Sigmoid colon (tissue), 7 donors: ENCODE measurements at places on chromosomes 1 and 21. TPM values are rescaled to one million over a fixed set of nuclear protein-coding genes. Genes with fewer than 3 reads are reported as not detected.
A peak's percentile ranks its signal among the peaks of the same experiment; 100 is the strongest.

Gene MTOR
- total RNA-seq = 34.9 TPM

Gene PLCH2
- total RNA-seq = 0.54 TPM

- H3K4me3 ChIP-seq = no peak overlapping the region
- no peaks in the 10 kb centered on the region for H3K27me3 ChIP-seq
- no peaks in the 10 kb centered on the region for H3K4me1 ChIP-seq
- no peaks in the 10 kb centered on the region for H3K36me3 ChIP-seq
Observed at GRCh38 chr1:74343216-74343615, 108.0 kb downstream of the TNNI3K start.

DNA sequence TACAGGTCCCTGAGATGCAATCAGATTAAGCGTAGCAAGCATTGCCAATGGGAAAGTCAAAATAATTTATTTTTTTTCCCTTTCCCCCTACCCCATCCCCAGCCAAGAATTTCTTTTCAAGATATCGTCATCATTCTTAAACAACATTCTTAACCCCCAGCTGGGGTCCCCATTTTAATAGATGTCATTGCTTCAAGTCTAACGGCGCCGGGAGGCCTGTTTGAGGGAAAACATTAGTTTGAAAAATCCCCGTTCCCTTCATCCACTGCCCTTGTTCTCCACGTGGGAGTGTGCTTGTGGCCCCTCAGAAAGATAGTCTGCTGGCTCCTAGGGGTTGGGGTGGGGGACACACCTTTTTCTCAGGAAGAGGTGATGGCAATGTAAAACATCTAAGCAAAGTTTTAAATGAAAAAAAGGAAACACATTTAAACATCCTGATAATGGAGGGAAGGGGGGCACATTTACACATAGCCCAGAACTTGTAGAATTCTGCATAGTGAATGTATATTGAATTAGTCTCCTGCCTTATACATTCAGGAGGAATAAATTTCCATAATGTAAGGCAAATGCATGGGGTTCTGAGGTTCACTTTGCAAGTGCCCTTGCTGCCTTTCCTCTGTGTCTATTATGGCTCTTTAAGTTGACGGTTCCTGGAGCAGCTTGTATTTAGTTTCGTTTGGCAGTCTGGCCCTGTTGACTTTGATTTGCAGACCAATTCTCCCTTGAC lies 6.8 kb downstream of the TRNP1 start:
- no peaks in the 10 kb centered on the region for H3K36me3 ChIP-seq
- H3K27me3 ChIP-seq = no peaks in the 10 kb centered on the region
- DNase-seq = no peak
- H3K4me1 ChIP-seq = peaks cover 95% of the 10 kb centered on the region
- no peak overlapping the region for H3K4me3 ChIP-seq

DNA sequence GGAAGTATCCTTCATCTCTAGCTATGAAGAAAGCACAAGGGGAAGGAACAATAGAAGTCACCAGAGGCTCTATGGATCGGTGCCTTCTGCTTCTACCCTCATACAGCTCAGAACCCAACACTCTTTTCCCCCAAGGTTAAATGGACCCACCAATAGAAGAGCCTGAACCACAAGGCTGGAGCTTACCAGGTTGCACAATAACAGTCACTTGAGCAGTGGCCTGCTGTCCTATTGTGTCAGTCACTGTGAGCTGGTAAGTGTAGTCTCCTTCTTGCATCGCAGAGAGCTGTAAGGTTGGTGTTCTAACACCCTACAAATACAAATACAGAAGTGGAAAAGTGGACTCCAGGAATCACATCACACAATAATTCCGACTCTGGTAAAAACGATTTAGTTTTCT lies 103.0 kb downstream of the KIAA0319L start:
- peaks cover 35% of the 10 kb centered on the region for H3K4me1 ChIP-seq
- peaks cover 7% of the 10 kb centered on the region for H3K36me3 ChIP-seq
- H3K27ac ChIP-seq = peak overlapping the region; percentile 38
- DNase-seq = no peak
- H3K27me3 ChIP-seq = no peaks in the 10 kb centered on the region

DNA sequence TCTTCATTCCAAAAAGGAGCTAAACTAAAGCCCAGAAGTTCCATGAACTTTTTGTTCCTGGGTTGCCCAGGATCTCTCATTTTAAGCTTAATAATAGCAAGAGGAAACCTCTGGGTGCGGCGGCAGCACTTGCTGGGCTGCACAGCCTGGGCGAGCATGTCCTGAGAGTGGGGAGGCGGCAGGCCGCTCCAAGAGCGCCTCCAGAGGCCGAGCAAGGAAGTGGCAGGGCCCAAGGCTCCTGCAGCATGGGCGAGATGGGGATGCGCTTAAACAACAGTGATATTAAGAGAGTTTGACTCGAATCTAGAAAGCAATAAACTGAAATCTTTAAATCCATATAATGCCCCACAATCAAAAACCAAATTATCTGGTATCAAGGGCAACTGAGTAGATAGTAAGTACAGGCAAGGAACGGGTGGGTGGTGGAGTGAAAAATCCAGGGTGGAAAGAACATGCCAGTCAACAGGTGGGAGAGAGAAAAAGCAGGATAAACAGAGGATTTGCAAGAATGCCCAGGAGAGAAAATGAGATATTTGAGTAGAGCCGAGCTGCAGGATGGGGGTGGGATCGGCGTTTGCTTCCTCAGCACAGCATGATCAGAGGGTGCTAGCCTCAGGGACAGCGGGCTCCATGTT lies 14.1 kb upstream of the TNR start:
- no peak overlapping the region for H3K4me3 ChIP-seq
- no peak overlapping the region for H3K27ac ChIP-seq
- no peaks in the 10 kb centered on the region for H3K27me3 ChIP-seq

- no peaks in the 10 kb centered on the region for H3K4me1 ChIP-seq
- no peak overlapping the region for H3K27ac ChIP-seq
- H3K36me3 ChIP-seq = peaks cover 46% of the 10 kb centered on the region
- no peak for DNase-seq
- no peaks in the 10 kb centered on the region for H3K27me3 ChIP-seq
Observed at GRCh38 chr1:32786856-32787255, 30.3 kb downstream of the YARS1 start.

DNA sequence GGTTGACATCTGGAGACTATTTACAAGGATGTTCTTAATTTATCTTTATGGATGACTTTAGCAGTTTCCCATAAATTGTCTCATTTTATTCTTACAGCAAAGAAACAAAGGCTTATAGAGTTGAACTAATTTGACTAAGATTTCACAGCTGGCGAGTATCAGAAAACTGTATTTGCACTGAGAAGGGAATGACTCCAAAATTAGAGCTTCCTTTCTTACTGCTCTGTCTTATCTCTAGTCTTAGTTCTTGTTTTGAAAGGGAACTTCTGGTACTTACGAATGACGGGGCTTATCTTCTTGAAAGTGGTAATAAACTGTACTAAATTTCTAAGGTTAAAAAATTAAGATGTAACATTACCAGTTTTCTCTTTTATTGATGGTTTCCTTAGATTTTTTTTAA lies 13.6 kb downstream of the CNST start:
- no peaks in the 10 kb centered on the region for H3K36me3 ChIP-seq
- H3K27ac ChIP-seq = peak overlapping the region; percentile 75
- H3K27me3 ChIP-seq = no peaks in the 10 kb centered on the region

GRCh38 chr21:31913182-31913608 lies 40.4 kb downstream of the HUNK start:
- H3K4me3 ChIP-seq = no peak overlapping the region
- H3K36me3 ChIP-seq = no peaks in the 10 kb centered on the region
- no peak overlapping the region for H3K27ac ChIP-seq
- H3K4me1 ChIP-seq = peaks cover 13% of the 10 kb centered on the region
- H3K27me3 ChIP-seq = no peaks in the 10 kb centered on the region

GRCh38 chr1:169143346-169143745 lies 36.9 kb downstream of the ATP1B1 start:
- no peak overlapping the region for H3K4me3 ChIP-seq
- H3K36me3 ChIP-seq = no peaks in the 10 kb centered on the region
- H3K27ac ChIP-seq = no peak overlapping the region
- no peak for DNase-seq
- no peaks in the 10 kb centered on the region for H3K27me3 ChIP-seq

GRCh38 chr1:228120857-228121489 lies 11.9 kb upstream of the MRPL55 start:
- no peaks in the 10 kb centered on the region for H3K27me3 ChIP-seq
- no peak overlapping the region for H3K27ac ChIP-seq
- no peaks in the 10 kb centered on the region for H3K4me1 ChIP-seq
- no peak overlapping the region for H3K4me3 ChIP-seq
- no peaks in the 10 kb centered on the region for H3K36me3 ChIP-seq

GRCh38 chr1:48061162-48062136 lies 64.3 kb upstream of the TRABD2B start:
- no peaks in the 10 kb centered on the region for H3K36me3 ChIP-seq
- no peak overlapping the region for H3K27ac ChIP-seq
- no peaks in the 10 kb centered on the region for H3K4me1 ChIP-seq
- no peak overlapping the region for H3K4me3 ChIP-seq
- no peak for DNase-seq

GRCh38 chr1:41427122-41427913 lies 57.2 kb downstream of the EDN2 start:
- no peaks in the 10 kb centered on the region for H3K36me3 ChIP-seq
- no peak overlapping the region for H3K4me3 ChIP-seq
- H3K4me1 ChIP-seq = peaks cover 23% of the 10 kb centered on the region
